ENCODE measurements at places on chromosomes 2 and 18.

DNA sequence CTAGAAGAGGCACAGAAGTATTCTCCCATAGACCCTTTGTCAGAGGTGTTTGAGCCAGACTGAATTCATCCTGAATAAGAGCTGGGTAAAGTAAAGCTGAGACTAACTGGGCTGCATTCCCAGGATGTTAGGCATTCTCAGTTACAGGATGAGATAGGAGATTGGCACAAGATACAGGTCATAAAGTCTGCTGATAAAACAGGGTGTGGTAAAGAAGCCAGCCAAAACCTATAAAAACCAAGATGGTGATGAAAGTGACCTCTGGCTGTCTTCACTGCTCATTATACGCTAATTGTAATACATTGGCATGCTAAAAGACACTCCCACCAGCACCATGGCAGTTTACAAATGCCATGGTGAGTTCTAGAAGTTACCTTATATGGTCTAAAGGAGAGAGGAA lies 364.9 kb upstream of the TMEFF2 start:
- no peak for DNase-seq

GRCh38 chr2:9207641-9208311 lies 1.2 kb downstream of the ASAP2 start:
- peak; percentile 49 for DNase-seq

DNA sequence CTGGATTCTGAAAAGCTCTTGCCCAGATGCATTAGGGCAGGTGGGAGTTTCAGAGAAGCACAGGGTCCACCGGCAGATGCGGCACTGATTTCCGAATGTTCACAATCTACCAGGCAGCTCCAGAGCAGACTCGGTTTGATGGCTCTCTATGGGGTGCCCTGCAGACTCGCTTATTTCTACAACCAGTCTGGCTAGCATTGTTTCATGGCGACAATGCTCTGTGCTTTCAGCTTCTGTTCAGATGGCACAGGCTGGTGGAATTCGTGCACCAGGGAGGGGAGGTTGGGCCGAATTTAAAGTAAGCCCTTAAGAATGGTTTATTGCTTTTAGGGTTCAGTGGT lies 9.9 kb downstream of the MYT1L start:
- no peak for DNase-seq

DNA sequence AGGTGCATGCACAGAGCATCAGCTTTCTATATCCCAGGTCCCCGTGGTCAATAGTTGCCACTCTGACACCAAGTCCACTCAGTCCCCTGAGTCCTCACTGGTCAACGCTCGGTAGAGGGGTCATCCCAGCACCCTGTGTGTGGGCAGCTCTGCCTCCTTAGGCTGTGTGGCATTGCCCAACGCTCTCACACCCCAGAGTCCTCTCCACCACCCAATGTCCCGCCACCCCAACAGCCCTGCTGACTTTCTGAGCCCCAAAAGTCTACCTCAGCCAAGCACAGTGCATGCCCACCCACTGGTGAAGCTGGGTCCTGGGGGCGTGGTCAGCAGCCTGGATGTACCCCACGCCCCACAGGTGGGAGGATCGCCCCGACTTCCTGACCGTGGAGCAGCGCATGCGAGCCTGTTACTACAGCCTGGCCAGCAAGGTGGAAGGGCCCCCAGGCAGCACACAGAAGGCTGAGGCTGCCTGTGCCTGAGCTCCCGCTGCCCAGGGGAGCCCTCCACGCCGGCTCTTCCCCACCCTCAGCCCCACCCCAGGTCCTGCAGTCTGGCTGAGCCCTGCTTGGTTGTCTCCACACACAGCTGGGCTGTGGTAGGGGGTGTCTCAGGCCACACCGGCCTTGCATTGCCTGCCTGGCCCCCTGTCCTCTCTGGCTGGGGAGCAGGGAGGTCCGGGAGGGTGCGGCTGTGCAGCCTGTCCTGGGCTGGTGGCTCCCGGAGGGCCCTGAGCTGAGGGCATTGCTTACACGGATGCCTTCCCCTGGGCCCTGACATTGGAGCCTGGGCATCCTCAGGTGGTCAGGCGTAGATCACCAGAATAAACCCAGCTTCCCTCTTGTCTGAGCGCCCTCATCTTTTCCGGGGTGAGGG lies 25.9 kb downstream of the ZAP70 start:
- peak; percentile 31 for DNase-seq

- DNase-seq: no peak
These were observed 8.0 kb downstream of the GLI2 start for GRCh38 chr2:120743657-120744056.

DNA sequence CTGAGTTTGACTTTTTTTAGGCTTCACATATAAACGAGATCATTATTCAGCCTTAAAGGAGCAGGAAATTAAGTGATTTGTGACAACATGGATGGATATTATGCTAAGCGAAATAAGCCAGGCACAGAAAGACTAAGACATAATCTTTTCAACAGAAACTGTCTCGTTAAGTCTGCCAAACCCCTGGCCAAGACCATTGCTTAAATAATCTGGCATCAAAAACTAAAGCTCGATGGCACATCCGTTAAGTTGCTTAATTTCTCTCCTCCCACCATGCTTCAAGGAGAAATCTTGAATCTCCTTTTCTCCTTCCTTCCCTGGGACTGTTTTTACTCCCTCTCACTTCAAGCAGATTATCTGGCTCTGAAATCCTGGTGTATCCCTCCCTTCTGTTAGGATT lies 140.3 kb downstream of the GALNT14 start:
- DNase-seq: no peak

DNA sequence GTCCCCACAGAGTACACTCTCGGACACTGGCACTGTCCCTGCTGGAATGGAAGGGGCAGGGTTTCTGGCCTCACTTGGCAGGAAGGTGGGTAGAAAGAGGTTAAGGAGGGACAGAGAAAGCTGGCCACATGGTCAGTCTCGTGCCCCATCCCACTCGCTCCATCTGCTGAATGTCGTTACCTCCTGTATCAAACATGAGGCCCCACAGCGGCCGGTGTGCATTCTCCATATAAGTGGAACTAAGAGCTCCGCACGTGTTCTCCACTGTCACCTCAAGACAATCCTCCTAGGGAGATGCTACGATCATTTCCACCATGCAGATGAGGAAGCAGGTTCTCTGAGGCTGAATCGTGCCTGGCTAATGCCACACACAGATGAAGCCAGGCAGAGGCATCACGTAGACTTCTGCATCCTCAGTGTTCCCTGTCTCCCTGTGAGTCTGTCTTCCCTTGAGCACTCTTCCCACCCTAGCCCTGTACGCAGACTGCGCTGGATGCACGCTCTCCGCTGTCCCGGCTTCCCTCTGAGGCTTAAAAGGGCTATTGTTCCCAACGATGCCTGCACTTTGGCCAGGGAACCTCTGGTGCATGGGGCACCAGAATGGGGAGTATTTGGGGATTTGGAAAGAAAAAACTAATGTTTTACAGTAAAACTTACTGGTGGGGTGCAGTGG lies 35.1 kb downstream of the MAL start:
- DNase-seq: no peak

GRCh38 chr2:169452080-169452479 lies 27.2 kb upstream of the BBS5 start:
- no peak for DNase-seq

GRCh38 chr2:15050483-15050882 lies 418.0 kb downstream of the LRATD1 start:
- no peak for DNase-seq

DNA sequence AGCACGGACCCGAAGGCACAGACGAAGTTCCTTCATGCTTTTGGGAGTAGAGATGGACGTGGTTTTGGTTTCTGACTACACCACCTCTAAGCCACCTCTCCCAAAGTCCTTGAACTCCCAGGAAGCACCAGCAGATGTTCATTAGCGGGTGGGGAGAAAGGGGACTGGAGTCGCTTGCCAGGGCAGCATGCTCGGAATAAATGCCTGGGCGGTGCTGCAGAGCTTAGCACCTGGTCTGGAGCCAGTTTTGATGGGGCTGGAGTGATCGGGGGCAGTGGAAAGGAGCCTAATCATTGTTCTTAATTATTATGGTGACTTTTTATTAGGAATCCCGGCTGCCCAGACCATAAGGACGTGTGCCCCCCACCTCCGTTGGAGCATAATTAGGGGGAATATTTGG lies 220.8 kb downstream of the TFCP2L1 start:
- no peak for DNase-seq

- no peak for DNase-seq
These were observed 45.3 kb upstream of the UGP2 start for GRCh38 chr2:63796366-63796765.

- no peak for DNase-seq
These were observed 29.0 kb upstream of the GIGYF2 start for GRCh38 chr2:232667989-232668583.

- no peak for DNase-seq
These were observed 1920.7 kb upstream of the CELF4 start for GRCh38 chr18:39486268-39486667.

GRCh38 chr2:148932536-148932935 lies 57.5 kb downstream of the KIF5C start:
- no peak for DNase-seq

DNA sequence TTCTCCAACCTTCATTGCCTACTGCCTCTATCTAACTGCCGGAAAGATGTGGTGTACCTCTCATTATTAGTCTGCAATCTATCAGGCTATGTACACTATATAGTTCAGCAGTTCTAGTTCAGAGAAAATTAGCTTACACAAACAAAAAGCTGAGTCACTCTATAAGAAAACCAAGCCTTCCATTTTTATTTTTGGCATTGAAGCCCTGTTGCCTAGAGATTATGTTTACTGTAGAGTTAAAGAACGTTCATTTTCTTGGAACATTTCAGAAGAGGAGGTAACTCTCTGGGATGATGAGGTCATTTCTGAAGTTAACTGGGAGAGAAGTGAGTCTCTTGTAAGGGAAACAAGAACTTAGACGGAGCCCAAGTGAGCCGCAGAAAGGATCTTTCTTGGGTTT lies 133.5 kb downstream of the FAM124B start:
- no peak for DNase-seq
